ENCODE measurements at places on chromosomes 11 and 22. TPM values are rescaled to one million over a fixed set of nuclear protein-coding genes. Genes with fewer than 3 reads are reported as not detected.

Gene MIOX
- not detected for total RNA-seq

Gene FAM111A
- total RNA-seq, result 18.3 TPM

GRCh38 chr11:67999201-67999629, 4.7 kb downstream of the UNC93B1 start:
- DNase-seq, result no peak

- DNase-seq, result peak; percentile 91
These were observed 70.8 kb upstream of the NARS2 start for GRCh38 chr11:78645226-78646202.

- no peak for DNase-seq
These were observed 1.1 kb downstream of the CREB3L1 start for GRCh38 chr11:46278387-46279125.

- no peak for DNase-seq
These were observed 67.3 kb downstream of the IMMP1L start for GRCh38 chr11:31442086-31442485.

DNA sequence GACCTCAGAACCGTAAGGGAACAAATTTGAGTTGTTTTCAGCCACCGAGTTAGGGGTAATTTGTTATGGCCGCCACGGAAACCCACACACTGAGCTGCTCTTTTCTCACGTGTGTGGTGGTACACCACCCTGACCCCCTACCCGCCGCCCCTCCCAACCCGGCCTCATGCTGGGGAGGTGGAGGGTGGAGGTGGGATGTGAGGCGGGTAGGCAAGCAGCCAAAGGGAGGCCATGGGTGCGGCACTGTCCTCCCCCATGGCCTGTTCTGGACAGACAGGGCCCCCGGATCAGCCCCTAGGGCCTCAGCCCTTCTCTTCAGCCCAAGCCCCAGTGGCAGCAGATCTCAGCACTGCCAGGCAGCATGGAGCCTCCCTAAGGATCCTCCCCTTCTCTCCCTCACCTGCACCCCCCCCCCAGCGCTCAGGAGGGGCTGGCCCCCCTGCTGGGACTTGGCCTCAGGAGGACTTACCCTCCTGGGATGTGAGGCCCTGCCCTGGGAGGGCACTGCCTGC, 7.9 kb downstream of the PRR5 start:
- no peak for DNase-seq

GRCh38 chr22:45717789-45718188, 46.2 kb downstream of the ATXN10 start:
- DNase-seq, result peak; percentile 83

GRCh38 chr11:35751664-35752061, 89.1 kb downstream of the TRIM44 start:
- peak; percentile 89 for DNase-seq

DNA sequence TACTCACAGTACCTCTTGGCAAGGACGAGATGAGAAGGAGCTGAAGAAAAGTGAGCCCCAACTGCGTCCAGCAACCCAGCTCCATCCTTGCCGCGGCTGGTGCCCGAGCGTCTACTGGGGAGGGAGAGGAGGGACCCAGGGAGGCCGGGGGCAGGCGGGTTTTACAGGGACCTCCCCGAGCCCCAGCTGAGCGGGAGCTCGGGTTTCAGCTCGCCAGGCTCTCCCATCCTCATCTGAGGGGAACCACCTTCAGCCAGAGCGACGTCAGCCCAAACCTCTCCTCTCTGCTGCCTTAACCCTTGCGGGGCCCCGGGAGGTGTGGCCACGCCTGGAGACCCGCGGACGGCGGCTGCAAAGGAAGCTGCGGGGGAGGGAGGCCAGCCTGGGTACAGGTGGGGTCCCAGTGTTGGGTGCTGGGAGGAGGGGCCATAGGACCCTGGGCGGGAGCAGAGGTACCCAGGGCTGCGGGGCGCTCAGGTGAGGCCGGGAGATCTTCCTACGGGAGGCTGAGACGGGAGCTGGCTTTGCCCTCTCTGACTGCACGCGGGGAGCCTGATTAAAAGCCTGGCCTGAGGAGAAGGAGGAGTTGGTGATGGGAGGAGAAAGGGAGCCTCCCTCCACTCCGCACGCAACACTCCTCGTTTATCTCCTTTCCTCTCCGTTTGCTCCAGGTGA, at the start of gene PAMR1:
Gene PAMR1 (minus strand): TSS at position 116 of the 675 bp plus-strand sequence. CDS start 31 bp downstream, at position 85.
- peak; percentile 44 for DNase-seq
